HT1080 (cell line): ENCODE measurements at places on chromosomes 1 and 21.

- peak; percentile 87 for DNase-seq
Observed at GRCh38 chr1:69671363-69672010, 103.8 kb downstream of the LRRC7 start.

GRCh38 chr1:89206373-89206772 lies 7.6 kb upstream of the GBP4 start:
- DNase-seq, result no peak

DNA sequence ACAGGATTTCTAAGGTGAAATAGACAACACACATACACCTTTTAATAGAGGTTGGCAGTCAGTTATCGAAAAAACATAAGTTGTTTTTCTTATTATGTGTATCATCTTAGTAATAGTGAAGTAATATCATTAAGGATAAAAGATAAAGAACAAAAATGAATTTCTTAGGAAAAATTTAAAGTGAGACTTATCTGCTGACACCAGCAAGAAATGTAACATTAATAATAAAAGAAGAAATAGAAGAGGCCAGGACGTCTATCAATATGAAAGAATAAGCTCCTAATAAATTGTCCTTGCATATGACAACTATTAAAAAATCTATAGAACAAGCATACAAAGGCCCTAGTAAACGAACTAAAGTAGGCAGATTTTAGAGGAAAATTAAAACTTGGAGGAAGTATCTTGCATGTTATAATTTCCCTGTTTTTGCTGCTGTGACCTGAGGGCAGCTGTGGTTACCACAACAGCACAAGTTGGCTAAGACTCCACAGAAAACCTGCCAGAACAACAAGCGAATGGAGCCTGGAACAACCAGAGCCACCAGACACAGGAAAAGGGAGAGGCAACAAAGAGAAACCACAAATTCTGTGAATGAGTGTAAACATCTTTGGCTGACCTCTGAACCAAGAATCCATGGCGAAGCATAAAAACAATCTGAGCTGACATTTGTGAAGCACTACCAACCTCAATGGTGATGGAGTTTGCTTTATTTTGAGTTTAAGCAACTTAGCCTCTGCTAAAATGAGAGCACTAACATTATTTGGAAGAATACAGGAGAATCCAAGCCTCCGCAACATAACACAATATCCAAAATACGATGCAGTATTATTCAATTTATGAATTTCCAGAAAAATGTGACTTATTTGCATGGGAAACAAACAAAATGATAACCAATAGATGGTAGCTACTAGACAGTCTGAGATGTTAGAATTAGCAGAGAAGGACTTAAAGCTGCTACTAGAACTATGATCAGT lies 207.5 kb downstream of the KCNT2 start:
- DNase-seq, result peak; percentile 70

- no peak for DNase-seq
Observed at GRCh38 chr1:186925881-186926669, 97.3 kb downstream of the PLA2G4A start.

DNA sequence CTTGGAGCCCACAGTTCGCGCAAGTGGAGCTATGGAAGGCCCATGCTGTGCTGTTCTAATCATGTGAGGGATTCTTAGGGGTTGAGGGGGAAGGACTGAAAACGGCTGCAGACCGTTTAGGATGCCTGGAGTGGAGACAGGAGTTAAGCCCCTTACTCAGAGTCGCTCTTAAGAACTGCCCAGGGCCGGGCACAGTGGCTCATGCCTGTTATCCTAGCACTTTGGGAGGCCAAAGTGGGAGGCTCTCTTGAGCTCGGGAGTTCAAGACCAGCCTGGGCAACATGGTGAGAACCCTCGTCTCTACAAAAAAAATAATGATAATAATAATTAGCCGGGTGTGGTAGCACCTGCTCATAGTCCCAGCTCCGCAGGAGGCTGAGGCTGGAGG lies 1.1 kb downstream of the ZNF672 start:
- DNase-seq, result no peak

DNA sequence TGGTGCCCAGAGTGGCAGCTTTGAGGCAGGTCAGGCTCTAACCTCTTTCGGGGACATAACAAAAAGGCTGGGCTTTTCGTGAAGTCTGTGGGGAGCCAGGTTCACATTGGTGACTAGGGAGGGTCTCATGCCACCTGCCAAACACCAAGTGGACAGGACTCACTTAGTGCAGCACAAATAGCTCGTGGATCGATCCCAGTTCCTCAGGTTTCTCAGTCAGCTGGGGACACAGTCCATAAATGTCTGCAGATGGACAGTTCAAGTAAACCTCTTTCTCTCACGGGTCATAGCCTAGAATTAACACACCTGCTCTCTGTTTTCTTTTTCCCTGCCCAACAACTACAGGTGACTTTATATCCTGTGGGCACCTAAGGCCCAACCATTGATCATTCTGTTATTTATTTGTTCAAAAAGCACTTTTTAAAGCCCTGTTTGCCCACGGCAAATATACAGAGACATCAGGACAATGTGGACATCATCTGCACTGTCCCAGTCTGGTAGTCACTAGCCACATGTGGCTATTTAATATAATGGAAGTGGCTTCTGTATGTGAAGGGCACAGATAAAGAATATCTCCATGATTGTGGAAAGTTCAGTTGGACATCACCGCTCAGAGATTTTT lies 53.5 kb downstream of the CAPN2 start:
- DNase-seq, result no peak

DNA sequence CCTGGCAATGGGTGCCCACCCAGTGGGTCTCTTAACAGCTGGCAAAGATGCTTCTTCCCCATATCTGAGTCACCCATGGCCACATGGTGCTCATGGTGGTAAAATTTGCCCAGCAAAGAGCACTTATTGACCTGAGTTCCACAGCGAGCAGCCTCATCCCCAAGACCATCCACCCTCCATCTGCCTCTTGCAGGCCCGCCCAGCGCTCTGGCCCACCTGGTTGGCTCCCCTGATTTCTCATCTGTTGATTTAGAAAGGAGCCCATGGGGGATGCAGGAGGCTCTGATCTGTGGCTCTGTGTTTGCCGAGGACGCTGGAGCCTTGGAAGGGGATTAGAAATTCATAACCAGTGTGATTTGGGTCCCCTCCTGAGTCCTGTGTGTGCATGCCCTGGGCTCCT lies 657.5 kb downstream of the PTPRU start:
- no peak for DNase-seq

- no peak for DNase-seq
Observed at GRCh38 chr1:244709476-244710368, 56.8 kb downstream of the DESI2 start.

DNA sequence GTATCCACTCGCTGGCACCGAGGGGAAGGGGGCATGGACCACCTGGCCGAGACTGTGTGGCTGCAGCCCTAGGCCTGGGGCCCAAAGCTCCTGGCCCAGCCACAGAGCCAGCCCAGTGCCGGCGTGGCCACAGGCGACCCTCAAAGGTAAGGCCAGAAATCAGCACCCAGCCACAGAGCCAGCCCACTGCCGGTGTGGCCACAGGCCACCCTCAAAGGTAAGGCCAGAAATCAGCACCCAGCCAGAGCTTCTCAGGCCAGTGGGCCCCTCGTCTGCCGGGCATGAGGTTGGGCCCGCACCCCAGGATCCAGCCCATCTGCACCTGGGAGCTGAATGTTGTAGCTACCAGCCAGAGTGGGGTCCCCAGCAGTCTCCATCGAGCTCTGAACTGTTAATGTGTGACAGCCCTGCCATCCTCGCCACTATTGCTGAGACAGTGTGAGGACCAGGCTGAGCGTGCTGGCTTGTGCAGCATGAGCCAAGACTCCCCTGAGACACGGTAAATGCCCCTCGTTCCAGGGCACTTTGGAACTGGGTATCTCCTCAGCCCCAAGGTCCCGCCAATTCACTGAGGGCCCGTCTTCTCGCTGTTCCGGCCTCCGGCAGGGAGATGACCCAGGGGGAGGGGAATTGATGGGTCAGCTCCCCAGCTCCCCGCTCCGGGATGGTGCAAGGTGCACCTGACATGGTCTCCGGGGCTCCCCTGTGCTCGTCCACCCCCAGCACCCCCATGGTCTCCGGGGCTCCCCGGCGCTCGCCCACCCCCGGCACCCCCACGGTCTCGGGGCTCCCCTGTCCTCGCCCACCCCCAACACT lies 4.7 kb upstream of the FTCD start:
- no peak for DNase-seq

DNA sequence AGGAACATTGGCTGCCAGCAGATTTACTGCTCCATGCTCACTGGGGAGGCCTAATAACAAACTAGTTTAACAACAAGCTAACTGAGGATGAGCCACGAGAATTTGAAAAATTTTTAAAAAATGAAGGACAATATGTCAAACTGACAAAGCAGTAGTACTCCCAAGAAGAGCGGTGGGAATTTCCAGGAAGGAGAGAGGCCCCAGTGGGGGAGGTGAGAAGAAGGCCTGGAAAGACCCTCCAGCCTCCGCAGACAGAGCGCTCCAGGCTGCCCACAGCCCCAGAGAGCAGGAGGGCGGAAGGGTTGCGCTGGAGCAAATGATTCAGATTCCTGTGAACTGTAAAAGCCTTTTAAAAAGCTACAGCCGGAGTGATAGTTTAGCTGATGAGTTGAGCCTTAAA lies 78.5 kb downstream of the SIPA1L2 start:
- no peak for DNase-seq

- no peak for DNase-seq
Observed at GRCh38 chr1:166169182-166169581, 2.4 kb upstream of the FAM78B start.

DNA sequence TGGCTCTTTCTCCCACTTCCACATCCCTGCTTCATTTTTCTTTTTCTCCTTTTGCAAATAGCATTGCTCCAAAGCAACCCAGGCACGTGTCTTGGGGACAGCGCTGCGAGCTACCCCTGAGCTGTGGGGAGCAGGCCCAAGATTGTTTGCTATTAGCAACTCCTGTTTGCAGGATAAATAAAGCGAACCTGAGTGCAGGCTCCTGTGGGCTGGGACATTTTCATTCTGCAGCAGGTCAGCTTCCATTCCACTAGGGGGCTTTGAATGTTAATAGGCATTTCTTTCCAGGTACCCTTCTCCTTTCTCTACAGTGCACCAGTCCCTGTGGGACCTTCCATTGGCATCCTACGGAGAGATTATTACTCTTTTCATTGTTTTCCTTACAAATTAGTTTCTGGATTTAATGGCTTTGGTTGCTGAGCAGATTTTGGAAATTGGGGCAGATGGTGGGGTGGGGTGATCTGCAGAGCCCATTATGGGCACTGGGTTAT lies 54.0 kb downstream of the OLFML3 start:
- no peak for DNase-seq

DNA sequence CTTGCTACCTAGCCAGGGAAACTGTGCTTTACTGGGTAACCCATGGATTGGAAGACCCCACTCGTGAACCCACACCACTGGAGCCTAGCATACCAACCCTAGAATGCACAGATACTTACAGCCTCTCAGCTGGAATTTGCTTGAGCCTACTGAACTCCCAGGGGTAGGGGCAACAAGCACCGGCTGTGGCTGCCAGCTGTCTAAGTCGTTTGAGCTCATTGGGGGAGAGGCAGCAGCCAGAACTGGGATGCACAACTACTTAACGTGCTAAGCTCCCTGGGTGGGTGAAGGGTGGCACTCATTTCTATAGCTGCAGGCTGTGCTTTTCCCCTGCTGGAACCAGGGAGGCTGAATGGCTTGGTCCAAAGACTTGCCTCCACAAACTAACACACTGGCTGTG lies 212.4 kb downstream of the ZNF648 start:
- no peak for DNase-seq

- no peak for DNase-seq
Observed at GRCh38 chr21:39046236-39046916, 136.9 kb downstream of the PSMG1 start.

- no peak for DNase-seq
Observed at GRCh38 chr1:230108580-230108979, 41.5 kb downstream of the GALNT2 start.

GRCh38 chr1:51264451-51264850 lies 28.4 kb downstream of the RNF11 start:
- DNase-seq, result peak; percentile 95

GRCh38 chr1:229328598-229329362 lies 14.1 kb downstream of the CCSAP start:
- no peak for DNase-seq

DNA sequence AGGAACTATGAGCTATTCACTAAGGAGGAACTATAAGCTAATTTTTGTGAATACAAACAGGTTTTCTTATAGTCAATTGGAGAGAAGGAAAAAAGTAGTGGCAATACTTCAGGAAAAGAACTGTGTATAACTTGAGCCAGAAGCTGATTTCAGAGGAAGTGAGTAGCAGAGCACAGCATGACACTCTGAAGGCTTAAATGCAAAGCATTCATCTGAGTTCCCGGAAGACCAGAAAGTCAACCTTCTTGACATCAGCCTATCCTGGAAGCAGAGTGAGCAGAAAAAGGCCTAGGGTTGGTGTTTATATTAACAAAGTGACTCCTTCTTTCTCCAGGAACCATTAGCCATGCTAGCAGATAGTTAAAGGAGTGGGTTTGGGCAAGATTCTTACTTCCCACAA lies 545.2 kb downstream of the MRPL39 start:
- DNase-seq, result peak; percentile 10

DNA sequence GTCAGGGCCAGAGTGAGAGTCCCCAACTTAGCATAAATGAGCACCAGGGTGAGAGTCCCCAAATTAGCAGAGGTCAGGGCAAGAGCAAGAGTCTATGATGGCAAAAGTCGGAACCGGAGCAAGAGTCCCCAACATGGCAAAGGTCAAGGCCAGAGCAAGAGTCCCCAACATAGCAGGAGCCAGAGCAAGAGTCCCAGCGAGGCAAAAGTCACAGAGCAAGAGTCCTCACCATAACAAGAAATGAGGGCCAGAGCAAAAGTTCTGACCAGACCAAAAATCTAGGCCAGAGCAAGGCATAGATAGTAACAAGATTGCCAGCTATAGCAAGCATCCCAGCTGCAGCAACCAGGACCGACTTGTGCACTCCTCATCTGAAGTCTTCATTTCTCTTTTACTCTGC lies 3.1 kb downstream of the NSUN4 start:
- DNase-seq, result no peak

DNA sequence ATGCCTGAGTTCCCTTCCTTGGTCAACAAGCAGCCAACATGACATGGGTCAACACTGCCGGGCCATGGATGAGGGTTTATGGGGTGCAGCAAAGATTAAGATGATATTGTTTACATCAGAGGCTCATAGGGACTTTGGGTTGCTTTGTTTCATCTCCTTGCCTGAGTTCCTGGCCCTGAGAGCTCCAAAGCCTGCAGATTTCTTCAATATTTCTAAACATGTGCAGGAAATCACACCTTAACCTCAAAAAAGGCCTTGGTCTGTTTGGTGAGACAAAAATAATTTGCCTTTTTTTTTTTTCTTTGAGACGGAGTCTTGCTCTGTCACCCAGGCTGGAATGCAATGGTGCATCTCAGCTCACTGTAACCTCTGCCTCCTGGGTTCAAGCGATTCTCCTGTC lies 876 bp downstream of the SLAMF8 start:
- DNase-seq, result no peak
